Activated CD8-positive, alpha-beta memory T cell treated with anti-CD3 and anti-CD28 coated beads, Interleukin-2, amount 10 ng/mL, durations not matched to agents 7 days and 5 days (primary cell): ENCODE measurements at places on chromosomes 1 and 21.

GRCh38 chr1:25106352-25106751 is 126.0 kb downstream of the SYF2 start:
- DNase-seq = peak; percentile 49
- H3K4me1 ChIP-seq = peaks cover 35% of the 10 kb centered on the region
- H3K27me3 ChIP-seq = peaks cover 26% of the 10 kb centered on the region
- H3K27ac ChIP-seq = no peak overlapping the region
- peaks cover 14% of the 10 kb centered on the region for H3K36me3 ChIP-seq

- H3K27me3 ChIP-seq = no peaks in the 10 kb centered on the region
- H3K27ac ChIP-seq = no peak overlapping the region
- no peak overlapping the region for H3K4me3 ChIP-seq
- H3K4me1 ChIP-seq = peaks cover 79% of the 10 kb centered on the region
These were observed 14.7 kb downstream of the RUNX1 start for GRCh38 chr21:35034203-35034926.

DNA sequence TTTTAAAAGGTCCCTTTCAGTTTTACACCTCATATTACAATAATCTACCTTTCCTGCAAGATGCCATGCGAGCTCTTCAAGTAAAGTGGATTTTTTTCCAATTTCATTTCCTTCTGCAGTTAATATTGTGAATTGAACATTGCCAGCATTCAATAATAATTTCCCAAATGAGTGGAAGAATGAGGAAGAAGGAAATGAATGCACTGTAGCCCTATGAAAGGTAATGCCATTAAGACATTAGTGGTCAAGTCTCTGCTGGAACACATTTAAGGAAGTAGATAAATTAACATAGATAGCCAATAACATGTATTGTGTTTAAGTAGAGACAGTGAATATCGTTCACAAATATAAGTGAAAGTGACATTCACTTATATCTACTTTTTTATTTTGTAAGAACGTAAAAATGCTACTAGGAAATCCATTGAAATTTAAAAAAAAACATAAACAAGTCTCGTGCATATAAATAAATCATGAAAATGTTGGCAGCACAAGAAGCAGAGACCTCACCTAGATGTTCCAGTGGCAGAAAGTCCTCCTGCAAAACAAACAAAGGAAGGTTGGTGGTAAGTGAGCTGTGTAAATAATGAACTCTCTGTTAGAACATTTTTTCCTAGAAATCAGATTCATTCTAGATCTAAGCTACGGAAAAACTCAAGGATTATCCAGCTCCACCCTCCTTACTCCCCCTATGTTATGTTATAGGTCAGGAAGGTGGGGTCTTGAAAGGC is 17.7 kb downstream of the FCRL3 start:
- peaks cover 8% of the 10 kb centered on the region for H3K27me3 ChIP-seq
- no peak overlapping the region for H3K27ac ChIP-seq
- DNase-seq = no peak
- no peaks in the 10 kb centered on the region for H3K36me3 ChIP-seq
- no peaks in the 10 kb centered on the region for H3K4me1 ChIP-seq

DNA sequence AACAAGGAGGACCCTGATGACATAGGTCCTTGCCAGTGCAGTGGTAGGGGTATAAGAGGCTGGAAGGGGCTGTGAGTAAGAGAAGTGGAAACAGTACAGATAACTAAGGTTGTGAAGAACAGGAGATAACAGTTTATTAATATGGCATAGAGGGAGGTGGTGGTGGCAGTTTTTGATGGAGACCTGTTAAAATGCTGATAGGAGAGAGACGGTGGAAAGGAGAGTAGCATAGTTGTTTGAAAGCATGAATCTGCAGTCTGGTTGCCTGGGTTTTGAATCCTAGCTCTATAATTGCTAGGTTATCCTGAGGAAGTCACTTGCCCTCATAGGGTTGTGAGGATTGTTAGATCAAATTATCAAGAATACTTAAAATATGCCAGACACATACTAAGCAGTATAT is 19.4 kb downstream of the LRRC41 start:
- H3K4me1 ChIP-seq = peaks cover 16% of the 10 kb centered on the region
- no peak overlapping the region for H3K4me3 ChIP-seq
- no peaks in the 10 kb centered on the region for H3K27me3 ChIP-seq
- H3K27ac ChIP-seq = no peak overlapping the region

GRCh38 chr1:211613108-211613947 is 34.4 kb upstream of the SLC30A1 start:
- H3K4me3 ChIP-seq = no peak overlapping the region
- no peaks in the 10 kb centered on the region for H3K36me3 ChIP-seq
- DNase-seq = no peak

- no peak overlapping the region for H3K27ac ChIP-seq
- H3K27me3 ChIP-seq = peaks cover 20% of the 10 kb centered on the region
- H3K36me3 ChIP-seq = no peaks in the 10 kb centered on the region
- peak; percentile 43 for DNase-seq
These were observed 46.5 kb downstream of the RAP1GAP start for GRCh38 chr1:21622466-21623315.

- H3K4me1 ChIP-seq = no peaks in the 10 kb centered on the region
- no peak for DNase-seq
- H3K4me3 ChIP-seq = no peak overlapping the region
- no peaks in the 10 kb centered on the region for H3K36me3 ChIP-seq
- H3K27me3 ChIP-seq = no peaks in the 10 kb centered on the region
These were observed 143.3 kb downstream of the GREM2 start for GRCh38 chr1:240468656-240469055.

DNA sequence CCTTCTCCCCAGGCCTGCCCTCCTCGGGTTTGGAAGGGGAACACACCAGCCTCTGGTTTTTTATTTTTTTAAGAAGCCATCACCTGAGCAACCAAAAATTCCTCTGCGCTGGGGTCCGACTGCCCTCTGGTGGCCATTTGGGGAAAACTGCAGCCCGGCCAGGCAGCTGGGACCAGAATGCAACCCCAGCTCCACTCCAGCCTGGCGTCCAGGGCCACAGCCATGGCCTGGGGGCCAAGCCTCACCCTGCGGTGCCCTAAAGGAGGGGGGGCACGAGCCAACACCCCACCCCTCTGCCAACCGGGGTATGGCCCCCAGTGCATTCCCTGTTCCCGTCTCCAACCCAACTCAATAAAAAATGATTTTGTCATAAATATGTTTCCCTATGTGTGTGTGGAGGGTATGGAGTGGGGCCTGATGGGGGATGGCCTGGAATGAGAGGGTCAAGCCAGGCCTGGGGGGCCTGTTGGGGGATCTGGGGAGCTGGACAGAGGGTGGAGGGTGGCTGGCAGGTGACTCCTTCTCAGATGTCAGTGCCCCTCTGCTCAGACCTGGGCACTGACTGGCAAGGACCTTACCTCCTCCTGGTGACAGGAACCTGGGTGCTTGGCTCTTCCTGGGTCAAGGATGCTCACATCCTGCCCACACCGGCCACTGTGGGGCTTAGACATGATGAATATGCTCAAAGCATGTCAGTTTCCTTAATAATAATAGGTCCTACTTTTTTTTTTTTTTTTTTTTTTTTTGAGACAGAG is 3.2 kb downstream of the GPR3 start:
- H3K27me3 ChIP-seq = peaks cover 5% of the 10 kb centered on the region
- peaks cover 8% of the 10 kb centered on the region for H3K4me1 ChIP-seq
- peak; percentile 86 for DNase-seq
- H3K27ac ChIP-seq = no peak overlapping the region
- no peak overlapping the region for H3K4me3 ChIP-seq
- no peaks in the 10 kb centered on the region for H3K36me3 ChIP-seq

DNA sequence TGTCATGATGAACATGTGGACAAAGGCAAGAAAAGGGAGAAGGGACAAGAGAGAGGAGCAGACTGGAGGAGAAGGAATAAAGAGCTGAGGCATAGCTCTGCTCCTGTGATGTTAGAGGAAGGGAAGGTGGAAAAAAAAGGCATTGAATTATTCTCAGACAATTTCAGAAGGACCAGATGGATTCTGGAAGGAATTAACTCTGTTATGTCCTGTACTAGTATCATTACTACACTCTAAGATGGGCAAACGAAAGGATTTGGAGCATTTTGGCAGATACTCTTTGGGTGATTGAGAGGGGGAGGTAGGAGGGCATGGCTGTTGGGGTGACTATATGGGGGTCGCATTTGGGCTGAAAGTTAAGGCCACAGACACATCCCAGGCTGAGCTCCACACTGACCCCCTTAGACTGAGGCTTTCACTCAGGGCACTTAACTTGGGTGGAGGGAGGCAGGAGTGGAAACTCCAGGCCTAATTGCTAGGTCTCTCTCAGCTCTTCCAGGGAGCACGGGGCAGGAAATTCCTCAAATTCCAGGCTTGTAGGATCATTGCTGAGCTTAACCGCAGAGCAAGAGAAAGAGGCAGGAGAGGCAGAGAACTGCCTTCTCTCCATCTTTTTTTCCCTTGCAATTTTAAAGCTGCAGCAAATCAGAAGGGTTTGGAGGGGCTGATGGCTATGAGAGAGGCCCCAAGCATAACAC is 25.9 kb downstream of the KIRREL1 start:
- no peaks in the 10 kb centered on the region for H3K4me1 ChIP-seq
- H3K27me3 ChIP-seq = peaks cover 19% of the 10 kb centered on the region
- DNase-seq = no peak
- no peak overlapping the region for H3K27ac ChIP-seq
- H3K36me3 ChIP-seq = no peaks in the 10 kb centered on the region

DNA sequence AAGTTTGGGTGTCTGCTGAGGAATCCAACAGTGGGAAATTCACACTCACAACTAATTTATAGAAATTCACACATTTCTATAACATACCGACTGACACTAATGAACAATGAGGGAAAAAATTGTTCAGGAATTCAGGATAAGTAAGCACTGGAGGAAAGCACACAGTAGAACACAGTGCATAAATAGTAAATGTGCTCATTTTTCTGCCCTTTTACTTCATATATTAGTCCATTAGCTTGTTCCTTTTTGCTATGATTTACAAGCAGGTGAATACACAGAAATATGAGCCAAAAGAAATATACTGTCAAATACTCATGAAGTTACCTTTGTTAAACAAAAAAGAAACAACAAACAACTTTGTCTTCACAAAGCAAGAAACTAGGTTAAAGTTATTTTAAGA is 11.3 kb downstream of the NRIP1 start:
- no peak overlapping the region for H3K4me3 ChIP-seq
- H3K27me3 ChIP-seq = peaks cover 2% of the 10 kb centered on the region
- H3K4me1 ChIP-seq = peaks cover 51% of the 10 kb centered on the region
- DNase-seq = no peak
- no peaks in the 10 kb centered on the region for H3K36me3 ChIP-seq

DNA sequence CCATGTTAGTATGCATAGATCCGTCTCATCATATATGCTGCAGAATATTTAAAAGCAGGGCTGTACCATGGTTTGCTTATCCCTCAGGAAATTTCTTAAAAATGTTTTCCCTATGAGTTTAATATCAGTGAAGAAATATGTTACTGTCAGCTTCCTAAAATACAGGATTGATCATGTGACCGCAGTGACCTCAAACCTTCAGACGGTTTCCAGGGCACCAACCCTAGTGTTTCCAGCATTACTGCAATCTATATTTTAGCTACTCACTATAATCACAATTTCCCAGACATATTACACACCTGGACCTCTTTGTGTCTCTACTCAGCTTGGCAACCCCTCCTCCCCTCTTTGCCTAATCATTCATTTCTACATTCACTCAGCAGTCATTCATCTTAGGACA is 7.7 kb upstream of the SDHB start:
- H3K27me3 ChIP-seq = peaks cover 15% of the 10 kb centered on the region
- peaks cover 14% of the 10 kb centered on the region for H3K4me1 ChIP-seq
- H3K27ac ChIP-seq = no peak overlapping the region
- DNase-seq = no peak

DNA sequence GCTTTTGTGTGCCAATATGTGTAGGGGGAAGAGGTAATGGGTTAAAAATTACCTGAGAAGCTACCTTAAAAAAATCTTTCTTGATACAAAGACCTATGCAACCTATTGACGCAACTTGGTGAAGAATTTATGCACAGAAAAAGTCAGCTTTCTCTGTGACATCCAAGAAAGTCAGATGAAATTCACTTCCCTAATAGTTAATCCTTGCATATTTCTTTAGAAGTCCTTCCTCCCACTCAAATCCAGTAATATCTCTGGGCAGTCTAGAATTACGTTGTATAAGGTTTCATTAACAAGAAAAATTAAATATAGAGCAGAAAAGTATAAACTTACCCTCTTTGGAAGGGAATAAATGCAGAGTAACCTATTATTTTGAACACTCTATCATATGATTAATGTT is 2.9 kb downstream of the UBAP2L start:
- peaks cover 57% of the 10 kb centered on the region for H3K4me1 ChIP-seq
- peaks cover 74% of the 10 kb centered on the region for H3K36me3 ChIP-seq
- H3K27ac ChIP-seq = peak overlapping the region; percentile 33
- no peak overlapping the region for H3K4me3 ChIP-seq
- DNase-seq = no peak

DNA sequence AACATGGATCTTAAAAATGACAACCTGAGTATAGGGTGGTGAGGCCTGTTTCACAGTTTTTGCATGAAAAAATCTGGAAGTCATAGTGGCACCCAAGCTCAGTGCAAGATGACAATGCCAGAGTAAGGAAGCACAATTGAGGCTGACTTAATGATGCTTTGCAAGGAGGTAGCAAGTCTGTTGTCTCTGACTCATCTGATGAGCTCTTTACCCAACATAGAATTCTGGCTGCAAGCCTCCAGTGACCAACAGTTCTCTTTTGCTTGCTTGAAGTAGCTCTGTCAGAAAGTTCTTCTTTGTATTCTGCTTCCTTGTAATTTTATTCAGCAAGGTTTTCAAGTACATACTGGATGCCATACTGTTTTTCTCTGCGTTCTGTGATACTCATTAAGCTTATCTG is 117.1 kb downstream of the FOXD2 start:
- no peak overlapping the region for H3K27ac ChIP-seq
- no peaks in the 10 kb centered on the region for H3K4me1 ChIP-seq
- H3K4me3 ChIP-seq = no peak overlapping the region
- no peak for DNase-seq
- H3K36me3 ChIP-seq = no peaks in the 10 kb centered on the region
- H3K27me3 ChIP-seq = peaks cover 16% of the 10 kb centered on the region
